Esophagus squamous epithelium (tissue), 5 donors: ENCODE measurements at places on chromosomes 11 and 22.

DNA sequence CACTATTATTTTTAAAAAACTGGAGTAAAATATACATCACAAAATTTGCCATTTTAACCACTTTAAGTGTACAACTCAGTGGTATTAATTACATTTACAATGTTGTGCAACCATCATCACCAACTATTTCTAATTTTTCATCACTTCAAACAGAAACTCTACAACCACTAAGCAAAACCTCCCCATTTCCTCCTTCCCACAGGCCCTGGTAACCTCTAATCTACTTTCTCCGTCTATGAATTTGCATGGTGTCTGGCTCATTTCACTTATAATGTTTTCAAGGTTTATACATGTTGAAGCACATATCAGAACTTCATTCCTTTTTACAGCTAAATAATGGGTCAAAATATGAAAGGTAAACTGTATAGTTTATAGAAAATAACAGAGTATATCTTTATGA is 24.4 kb downstream of the DDI1 start:
- DNase-seq: no peak

- no peak for DNase-seq
These were observed 961 bp downstream of the SUSD2 start for GRCh38 chr22:24181996-24182899.

DNA sequence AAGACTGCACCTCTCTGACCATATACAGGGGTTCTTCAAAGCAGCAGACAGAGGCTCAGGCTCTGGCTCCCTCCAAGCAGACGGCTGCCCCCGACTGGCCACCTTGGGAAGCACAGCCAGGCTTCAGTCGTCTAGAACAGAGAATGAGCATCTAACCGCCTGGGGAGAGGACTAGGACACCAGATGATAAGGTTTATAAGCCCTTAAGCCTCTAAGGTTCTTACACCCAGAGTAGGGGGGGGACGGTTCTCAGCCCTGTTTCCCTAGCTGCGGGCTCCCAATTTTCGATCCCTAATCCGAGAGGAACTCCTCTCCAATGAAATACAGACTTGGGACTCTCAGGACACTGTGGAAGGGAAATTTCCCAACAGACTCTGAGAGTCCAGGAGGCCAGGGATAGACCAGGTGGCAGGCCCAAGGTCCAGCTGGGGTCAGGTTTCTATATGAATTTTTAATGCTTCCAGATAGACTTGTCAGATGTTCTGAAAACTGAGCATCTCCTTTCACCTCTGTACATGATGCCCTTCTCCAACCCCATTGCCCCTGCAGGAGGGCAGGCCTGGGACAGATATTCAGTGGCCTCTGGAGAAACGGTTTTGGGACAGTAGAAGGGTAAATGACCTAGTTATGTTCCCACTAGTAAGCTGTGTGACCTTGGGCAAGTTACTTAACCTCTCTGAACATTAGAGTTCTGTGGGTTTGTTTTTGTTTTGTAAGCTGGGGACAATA is 20.2 kb downstream of the RTN4RL2 start:
- no peak for DNase-seq

DNA sequence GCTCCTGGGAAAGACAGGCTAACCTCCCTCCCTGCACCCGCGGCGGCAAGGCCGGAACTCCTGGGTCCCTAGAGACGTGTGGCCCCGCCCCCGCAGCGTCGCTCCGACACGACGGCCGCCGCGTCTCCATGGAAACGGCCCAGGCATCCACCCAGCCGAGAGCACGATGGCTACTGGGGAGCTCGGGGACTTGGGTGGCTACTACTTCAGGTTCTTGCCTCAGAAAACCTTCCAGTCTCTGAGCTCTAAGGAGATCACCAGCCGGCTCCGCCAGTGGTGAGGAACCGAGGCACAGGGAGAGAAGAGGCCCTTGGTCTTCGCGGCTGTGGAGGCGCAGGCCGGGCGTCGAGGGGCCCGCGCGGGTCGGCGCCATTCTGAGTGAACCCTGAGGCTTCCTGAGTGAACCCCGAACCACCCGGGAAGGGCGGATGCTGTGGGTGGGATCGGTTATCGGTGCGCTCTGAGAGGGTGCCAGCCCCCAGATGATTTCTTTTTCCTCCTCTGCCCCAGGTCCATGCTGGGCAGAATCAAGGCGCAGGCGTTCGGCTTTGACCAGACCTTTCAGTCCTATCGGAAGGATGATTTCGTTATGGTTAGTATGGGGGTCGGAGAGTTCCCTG is at the start of gene CFAP300:
Gene CFAP300, plus strand, starts transcription at position 133 of the 620 bp plus-strand sequence. Its CDS starts 34 bp downstream, at position 167.
- peak; percentile 4 for DNase-seq

- DNase-seq: no peak
These were observed 7.2 kb downstream of the POLD4 start for GRCh38 chr11:67345920-67346819.

- DNase-seq: no peak
These were observed 13.6 kb downstream of the SCARF2 start for GRCh38 chr22:20423906-20424551.

DNA sequence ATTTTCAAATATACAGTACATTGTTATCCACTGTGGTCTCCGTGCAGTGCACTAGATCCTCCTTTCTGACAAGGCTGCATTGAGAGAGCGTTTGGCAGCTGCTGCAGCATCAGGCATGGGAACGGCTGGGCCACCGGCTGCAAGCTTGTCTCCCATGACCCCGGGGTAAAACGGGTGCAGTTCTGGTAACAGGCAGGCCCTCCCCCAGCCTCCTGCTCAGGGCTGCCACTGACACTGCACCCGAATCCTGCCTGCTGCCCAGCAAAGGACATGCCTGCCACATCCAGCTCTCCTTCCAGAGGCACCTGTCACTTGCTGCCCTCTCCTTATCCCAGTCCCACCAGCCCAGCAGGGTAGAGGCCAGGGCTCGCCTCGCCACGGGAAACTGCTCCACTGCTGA is 124.5 kb upstream of the TMEM45B start:
- no peak for DNase-seq

DNA sequence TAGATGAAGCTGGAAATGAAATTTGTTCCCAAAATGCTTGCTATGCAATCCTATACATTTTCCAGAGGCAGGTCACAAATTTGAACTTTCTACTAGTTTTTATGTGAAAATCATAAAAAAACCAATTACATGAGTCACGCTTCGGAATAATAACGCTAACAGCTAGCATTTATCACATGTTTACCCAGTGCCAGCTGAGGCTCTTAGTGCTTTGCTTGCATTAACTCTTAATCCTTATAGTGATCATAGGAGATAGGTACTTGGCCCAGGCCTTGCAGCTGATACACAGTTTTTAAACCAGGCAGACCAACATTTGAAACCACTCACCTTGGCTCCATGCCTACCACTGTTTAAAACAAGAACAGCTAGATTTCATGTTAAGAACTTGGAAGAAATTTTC is 131.8 kb upstream of the RAG2 start:
- DNase-seq: no peak

DNA sequence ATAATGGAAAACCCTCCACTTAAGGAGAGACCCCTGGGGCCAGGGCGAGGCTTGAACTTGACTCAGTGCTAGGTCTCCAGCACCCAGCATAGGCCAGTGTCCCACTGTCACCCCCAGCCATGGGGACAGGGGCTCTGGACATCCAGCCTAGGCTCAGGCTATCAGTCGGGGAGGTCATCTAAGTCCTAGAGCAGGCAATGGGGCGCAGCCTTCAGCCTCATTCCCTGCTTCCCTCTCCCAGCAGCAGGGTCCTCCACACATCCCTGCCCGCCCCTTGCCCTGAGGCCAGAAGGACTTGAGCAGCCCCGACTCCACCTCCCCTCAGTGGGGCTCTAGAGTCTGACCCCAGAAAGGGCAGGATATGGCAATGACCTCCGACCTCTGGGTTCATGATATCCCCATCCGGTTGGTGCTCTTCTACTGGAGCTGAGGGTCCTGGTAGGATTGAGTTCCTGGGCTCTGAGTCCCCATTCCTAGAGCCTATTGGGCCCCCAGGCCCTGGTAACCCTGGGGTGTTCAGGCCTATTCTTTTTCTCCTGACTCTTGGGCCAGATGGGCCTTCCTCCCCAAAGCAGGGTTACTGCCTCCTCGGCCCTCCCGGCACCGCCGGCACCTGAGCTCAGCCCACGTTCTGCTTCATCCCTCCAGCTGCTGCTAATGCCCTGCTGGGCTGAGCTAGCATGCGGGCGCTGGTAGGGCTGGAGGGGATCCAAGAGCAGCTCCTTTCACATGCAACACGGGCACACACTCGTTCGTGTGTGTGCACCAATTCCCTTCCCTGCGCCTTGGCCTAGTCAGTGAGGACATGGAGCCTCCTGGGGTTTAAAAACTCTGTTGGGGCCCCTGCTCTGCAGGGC is 4.4 kb downstream of the CST6 start:
- no peak for DNase-seq

DNA sequence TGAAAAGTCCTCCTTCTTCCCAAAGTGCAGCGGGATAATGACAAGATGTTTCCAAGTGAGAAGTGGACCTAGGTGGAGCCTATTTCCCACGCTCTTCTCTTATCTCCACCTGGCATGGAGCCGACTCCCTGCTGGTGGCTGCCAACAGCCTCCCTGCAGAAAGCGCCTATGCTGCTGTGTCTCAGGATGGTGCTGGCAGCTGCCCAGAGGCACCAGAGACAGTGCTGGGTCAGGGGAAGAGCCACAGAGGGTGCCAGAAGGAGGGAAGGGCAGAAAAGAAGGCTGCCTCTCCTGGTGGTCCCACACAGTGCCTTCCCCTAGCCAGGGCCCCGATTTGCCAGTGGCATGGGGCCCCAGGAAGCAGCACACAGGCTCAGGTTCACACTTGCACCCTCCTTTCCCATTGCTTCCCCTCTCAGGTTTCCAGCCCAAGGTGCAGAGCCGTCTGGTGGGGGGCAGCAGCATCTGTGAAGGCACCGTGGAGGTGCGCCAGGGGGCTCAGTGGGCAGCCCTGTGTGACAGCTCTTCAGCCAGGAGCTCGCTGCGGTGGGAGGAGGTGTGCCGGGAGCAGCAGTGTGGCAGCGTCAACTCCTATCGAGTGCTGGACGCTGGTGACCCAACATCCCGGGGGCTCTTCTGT is 19.0 kb downstream of the CD5 start:
- no peak for DNase-seq

GRCh38 chr11:64661146-64661545 is 61.9 kb downstream of the NRXN2 start:
- no peak for DNase-seq

DNA sequence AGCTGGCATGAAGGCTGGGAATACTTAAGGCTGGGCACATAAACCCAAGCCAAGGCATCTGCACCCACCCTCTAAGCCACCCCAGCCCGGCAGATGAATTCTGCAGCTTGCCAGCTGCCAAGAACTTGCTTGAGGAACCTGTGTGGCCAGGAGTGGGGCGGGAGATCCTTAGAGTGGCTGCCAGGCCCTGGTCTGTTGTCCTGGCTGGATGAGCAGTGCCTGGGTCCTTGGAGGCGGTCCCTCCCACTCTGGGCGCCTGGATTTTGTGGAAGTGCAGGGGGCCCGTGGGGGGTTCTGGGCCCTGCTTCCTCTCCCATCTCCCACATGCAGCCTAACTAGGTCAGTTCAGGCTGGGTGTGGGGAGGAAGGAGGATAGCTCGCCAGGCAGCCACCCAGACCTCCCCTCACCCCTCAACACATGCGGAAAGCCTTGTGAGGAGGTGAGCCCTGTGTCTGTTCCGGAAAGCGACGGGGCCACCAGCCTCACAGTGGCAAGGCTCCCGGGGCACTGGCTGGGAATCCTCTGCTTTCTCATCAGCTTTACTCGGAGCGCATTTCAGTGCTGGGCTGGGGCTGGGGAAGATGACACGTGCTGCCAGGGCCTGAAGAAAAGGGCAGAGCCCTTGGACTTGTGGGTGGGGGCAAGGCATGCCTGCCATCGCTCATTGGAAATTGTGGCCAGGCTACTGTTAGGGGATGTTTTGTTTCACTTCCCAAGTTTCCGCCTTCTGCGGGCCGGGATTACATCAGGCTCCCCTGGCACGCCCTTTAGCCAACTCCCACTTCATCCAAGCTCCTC is 8.4 kb downstream of the DAGLA start:
- DNase-seq: no peak

GRCh38 chr11:114183044-114183511 is 113.1 kb upstream of the NNMT start:
- no peak for DNase-seq

DNA sequence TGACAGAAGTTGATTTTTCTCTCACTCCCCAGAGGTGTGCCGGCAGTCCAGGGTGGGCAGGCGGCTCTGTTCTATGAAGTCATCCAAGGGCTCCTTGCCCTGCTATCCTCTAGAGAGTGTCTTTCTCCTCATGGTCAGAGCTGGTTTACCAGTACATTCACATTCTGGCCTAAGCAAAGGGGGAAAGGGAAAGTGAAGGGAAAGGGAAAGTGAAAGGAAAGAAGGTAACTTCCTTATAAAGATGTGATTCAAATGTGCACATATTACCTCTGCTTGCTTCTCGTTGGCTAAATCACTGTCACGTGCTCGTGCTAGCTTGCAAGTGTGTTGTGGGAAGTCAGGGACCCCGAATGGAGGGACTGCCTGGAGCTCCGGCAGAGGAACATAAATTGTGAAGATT is 2.9 kb upstream of the HTATIP2 start:
- no peak for DNase-seq

GRCh38 chr11:119904531-119905035 is 175.6 kb upstream of the NECTIN1 start:
- no peak for DNase-seq

GRCh38 chr11:64609436-64610047 is 18.5 kb downstream of the SLC22A12 start:
- DNase-seq: no peak

GRCh38 chr11:59187587-59187986 is 15.7 kb downstream of the DTX4 start:
- DNase-seq: peak; percentile 16

DNA sequence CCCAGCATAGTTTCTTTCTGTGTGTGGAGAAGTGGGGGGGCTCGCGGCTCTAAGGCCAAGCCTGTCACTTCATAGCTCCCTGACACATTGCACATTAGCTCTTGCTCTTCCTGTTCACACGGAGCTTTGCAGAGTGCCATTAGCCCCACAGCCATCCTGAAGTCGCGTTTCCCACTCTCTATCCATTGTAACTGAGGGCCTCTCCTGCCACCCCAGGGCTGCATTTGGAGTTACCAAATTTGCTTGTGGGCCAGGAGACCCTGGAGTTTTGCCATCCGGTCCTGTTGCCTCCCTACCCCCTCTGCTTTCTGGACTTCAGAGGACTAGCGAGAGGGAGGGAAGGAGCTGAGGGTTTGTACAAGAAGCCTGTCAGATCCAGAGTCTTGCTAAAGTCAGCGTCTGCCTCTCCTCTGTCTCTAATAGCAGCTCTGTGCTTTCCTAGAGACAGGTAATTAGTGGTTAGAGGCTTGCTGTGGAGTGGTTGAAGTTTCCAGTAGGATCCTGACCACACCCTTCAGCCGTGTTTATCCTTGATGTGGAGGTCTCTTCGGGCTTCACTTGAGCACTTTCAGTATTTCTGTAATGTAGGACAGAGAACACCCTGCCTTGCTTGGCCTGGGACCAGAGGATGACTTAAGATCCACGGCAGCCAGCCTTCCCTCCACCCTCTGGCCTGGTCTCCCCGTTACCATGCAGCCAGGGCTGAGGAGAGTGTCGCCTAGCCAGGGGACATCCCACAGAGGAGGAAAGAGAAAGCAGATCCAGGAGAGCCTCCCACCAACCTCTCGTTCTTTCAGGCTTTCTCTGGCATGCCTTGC is 14.1 kb downstream of the DCPS start:
- no peak for DNase-seq

- no peak for DNase-seq
These were observed 10.3 kb downstream of the KDM4E start for GRCh38 chr11:95035316-95035715.

GRCh38 chr11:71580057-71581003 is 2.3 kb downstream of the KRTAP5-11 start:
- DNase-seq: no peak

GRCh38 chr11:117197516-117198456 is 1.4 kb upstream of the TAGLN start:
- DNase-seq: no peak

GRCh38 chr11:134560566-134561330 is 148.7 kb upstream of the B3GAT1 start:
- DNase-seq: no peak

- no peak for DNase-seq
These were observed 92.9 kb upstream of the ISX start for GRCh38 chr22:34973016-34973415.
